ENCODE measurements at places on chromosomes 1 and 21. TPM values are rescaled to one million over a fixed set of nuclear protein-coding genes. Genes with fewer than 3 reads are reported as not detected.

DNA sequence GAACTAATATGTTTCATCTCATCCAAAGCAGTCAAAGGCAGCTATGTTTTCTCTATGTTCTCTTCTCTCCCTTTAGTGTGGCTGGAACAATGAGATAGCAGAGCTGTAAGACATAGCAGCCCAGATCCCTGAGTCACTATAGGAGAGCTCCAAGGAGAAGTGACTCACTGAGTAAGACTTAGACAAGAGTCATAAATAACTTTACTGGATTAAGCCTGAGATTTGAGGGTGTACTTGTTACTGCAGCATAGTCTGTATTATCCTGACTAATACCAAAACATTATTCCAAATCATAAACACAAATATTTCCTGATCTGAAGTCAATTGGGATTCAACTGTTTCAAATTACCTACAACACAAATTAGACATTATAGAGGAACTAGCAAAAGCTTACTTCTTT lies 3.9 kb downstream of the KRTAP19-8 start:
- no peak for DNase-seq

DNA sequence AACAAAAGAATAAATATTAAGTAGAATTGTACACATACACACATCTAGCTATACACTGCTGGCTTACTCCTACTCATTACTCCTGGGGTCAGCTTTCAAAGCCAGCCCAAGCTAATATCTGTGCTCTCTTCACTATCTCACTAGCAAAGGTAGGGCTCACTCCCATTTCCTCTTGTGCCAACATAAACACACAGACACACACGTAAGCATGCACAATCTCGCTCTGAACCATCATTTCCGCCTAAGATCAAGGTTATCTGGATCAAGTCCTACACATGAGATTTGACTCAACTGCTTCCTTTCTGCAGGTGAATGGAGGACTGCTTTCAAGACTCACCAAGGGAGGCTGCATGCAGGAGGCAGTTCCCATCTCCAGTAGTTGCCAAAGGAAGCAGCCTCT lies 28.8 kb upstream of the MTMR11 start:
- DNase-seq: no peak

- no peak for DNase-seq
Measured at GRCh38 chr1:214416417-214416816, 135.0 kb downstream of the PTPN14 start.

- no peak for DNase-seq
Measured at GRCh38 chr1:223631473-223631872, 34.0 kb downstream of the CAPN8 start.

GRCh38 chr1:197984289-197984688 lies 67.1 kb downstream of the LHX9 start:
- DNase-seq: no peak

GRCh38 chr1:9332513-9333143 lies 39.9 kb downstream of the SPSB1 start:
- no peak for DNase-seq

DNA sequence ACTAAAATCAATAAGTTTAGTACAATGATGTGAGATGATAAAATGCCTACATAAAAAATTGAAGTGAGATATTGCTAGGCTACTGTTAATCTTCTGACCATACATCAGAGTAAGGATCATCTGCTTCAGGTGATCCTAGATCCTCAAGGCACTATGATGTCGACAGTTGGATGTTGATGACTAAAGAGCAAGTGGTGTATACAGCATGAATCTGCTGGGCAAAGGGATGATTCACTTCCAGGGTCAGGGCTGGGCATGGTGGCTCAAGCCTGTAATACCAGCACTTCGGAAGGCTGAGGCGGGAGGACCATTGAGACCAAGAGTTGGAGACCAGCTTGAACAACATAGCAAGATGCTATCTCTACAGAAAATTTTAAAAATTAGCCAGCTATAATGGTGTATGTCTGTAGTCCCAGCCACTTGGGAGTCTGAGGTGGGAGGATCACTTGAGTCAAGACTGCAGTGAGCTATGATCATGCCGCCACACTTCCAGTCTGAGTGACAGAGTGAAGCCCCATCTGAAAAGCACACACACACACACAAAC lies 24.6 kb downstream of the NUF2 start:
- DNase-seq: no peak

DNA sequence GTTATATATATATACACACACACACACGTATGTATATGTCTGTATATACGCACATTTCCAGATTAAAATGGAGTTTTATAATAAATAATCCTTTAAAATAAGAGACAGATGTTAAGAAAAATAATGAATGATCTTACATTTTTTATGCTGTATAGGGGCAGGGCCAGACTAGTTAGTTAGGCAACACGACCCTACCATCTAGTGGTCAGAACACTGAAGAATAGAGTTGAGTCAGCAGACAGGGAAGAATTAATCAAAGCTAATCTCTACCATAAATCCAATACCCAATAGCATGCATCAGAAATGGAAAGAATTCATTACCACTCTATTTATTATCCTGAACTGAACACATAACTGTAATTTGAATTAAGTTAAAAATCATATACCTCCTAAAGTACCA lies 156.7 kb downstream of the BRINP3 start:
- peak; percentile 57 for DNase-seq

DNA sequence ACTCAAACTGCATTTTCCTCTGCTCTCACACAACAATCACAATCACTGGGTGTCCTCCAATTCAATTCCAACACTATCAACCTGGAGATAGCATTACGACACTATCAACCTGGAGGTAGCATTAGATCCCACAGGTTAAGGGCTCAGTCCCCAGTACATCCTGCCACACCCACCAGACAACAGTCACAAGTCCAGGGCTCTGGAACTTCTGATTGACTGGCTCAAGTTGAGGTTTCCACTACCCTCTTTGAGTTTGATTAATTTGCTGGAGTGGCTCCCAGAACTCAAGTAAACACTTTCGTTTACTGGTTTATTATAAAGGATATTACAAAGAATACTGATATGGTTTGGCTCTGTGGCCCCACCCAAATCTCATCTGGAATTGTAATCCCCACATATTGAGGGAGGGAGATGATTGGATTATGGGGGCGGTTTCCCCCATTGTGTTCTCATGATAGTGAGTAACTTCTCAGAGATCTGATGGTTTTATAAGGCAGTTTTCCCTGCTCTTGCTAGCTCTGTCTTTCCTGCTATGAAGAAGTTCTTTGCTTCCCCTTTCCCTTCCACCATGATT lies 49.6 kb upstream of the ARHGAP29 start:
- no peak for DNase-seq

- peak; percentile 49 for DNase-seq
Measured at GRCh38 chr1:66258404-66259105, 275.4 kb upstream of the SGIP1 start.

- no peak for DNase-seq
Measured at GRCh38 chr1:184260382-184260781, 126.4 kb upstream of the C1orf21 start.

DNA sequence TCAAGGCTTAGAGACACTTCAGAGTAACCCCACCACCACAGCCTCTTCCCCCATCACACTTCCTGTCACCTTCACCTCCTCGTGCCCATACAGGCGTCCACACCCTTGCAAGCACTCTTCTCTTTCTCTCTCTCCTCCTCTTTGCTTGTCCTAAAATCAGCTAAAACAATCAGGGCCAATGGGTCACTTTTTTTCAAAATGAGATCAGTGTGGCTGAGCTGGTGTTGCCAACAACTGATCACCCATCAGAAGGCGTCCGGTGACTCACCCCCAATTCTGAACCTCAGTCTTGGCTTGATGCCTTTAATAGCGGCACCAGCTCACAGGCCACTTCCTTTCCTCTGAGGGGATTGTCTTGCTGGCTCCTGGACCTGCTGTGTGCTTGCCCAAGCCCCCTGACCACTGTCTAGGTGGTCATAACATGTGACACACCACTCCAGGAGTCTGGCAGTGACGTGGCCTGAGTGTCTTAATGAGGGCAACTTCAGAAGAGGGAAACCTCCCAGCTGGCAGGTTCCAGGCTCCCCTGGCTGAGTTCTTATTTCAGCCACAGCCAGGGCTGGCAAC lies 1.6 kb downstream of the DRAXIN start:
- DNase-seq: no peak

- peak; percentile 81 for DNase-seq
Measured at GRCh38 chr1:211829343-211830054, 1.1 kb downstream of the LPGAT1 start.

DNA sequence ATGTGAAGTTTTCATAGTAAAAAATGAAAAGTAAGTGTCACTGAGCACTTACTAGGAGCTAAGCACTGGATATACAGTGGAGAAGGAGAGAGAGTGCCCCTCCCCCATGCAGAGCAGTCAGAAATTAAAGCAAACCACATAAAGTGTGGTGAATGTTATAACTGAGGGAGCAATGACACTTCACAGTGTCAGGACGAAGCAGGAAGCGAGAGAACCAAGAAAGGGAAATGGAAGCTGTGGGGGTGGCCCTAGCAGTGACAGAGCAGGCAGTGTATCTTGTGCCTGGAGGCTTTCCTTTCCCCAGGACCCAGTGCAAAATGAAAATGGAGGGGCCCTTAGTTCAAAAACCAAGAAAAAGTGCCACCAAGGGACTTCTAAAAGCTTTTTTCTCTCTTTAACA lies 21.5 kb upstream of the RCAN3 start:
- DNase-seq: no peak

DNA sequence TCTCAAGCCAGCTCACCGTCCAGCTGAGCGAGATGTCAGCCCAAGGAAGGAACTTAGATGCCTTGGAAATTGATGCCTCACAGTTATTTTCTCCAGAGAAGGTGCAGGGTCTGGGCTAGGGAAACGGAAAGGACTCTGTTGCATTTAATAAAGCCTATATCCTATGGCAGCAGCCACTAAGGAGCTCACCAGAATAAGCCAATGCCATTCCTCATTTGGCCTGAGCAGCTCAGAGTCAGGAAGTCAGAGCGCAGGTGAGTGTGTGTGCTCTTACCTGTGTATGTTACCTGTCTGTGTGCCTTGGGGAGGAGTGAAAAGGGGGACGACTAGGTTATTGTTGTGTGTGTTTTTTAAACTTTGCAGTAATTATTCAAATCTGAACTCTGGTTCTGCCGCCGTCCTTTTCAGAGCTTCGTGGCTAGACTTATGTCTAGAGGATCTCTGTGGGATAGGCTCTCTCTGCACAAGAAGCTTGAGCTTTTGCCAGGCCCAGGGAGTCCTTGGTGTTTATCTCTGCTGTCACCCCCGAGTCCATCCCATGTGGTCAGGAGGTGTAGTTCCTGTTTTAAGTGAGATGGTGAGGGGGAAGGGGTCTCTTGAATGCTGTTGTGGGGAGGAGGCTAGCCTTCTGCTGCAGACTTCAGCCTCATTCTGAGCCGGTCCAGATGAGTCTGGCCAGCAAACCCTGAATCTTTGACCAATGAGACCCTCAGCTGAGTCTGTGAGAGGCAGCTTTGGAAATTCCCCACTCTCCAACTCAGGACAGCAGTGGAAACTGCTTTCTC lies 2.4 kb downstream of the TMCC2 start:
- DNase-seq: no peak

DNA sequence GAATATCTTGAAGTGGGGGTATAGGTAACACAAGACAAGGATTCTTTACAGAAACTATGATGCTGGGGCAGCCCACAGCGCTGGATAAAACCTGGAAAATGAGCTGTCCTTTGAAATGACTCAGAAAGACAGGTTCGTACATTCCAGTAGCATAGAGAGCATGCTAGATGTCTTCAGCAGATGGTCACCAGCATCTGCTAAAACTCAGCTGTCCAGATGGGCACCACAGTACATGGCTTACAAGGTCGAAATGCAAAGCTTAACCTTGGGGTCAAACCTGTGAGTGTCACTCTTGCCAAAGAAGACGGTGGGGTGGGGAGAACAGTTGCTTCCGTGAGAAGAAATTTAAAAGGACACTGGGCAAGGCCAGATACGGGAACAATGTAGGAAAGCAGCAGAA lies 41.3 kb upstream of the TRIM45 start:
- DNase-seq: no peak

- peak; percentile 79 for DNase-seq
Measured at GRCh38 chr1:35577071-35577998, 4.2 kb downstream of the TFAP2E start.

GRCh38 chr1:221089273-221089672 lies 210.0 kb downstream of the HLX start:
- DNase-seq: no peak

DNA sequence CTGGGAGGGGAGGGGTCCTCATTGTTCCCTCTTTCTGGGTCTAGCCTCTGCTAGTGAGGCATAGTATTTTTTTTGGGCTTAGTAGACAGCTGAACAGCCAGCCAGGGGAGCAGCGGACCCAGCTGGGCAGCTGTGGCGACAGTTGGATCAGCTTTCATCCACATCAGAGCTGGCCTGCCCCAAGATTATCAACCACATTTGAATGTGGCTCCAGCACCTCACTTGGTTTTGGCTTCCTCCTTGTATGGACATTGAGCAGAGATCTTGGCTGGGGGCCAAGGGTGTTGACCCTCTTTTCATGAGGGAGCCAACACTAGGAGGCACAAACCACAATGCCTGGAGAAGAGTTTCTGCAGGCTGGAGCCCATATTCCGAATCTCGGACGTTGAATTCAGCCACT lies 25.0 kb downstream of the WNT4 start:
- DNase-seq: no peak

DNA sequence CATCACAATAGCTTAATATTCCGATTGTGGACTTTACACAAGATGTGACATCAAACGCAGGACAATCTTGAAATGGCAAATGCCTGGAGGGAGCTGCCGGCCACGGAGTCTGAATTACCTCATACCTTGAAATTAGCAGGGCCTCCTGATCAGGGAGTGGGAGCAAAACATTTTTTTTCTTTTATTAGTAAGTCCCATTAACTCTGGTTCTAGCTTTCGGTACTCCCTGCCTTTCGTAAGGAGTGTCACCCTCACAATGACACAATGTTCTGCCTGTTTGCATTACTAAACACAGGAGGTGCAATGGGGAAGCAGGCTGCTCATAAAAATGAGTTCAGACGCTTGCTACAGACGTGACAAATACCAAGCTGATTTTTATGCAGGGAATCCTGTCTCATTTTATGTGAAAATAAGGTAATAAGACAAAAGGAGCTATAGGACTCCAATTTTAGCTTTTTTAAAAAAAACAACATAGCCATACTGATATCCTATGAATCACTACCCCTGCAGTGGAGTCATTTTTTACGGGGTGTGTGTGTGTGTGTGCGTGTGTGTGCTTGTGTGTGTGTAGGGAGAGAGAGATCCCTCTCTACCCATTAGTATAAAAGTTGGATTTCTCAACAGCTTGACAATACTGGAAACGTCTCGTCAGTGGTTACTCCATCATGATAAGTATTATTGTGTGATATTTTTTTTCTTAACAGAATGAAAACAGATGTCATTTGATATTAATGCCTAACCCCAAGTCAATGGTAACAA lies 205.1 kb upstream of the RUNX1 start:
- no peak for DNase-seq

GRCh38 chr1:172658871-172659453 lies at the start of gene FASLG:
TSS of gene FASLG (plus strand) at chr1:172659103. CDS start at chr1:172659202, 99 bp downstream.
- DNase-seq: no peak

- no peak for DNase-seq
Measured at GRCh38 chr1:193537266-193538002, 351.0 kb upstream of the B3GALT2 start.

S100A7 gene
- not detected for total RNA-seq

MAD2L2 gene
- 474 TPM for total RNA-seq

SPATA46 gene
- total RNA-seq: not detected

TMEM125 gene
- 39.3 TPM for total RNA-seq

UMODL1 gene
- total RNA-seq: not detected

FCRL6 gene
- total RNA-seq: not detected

SPRR2B gene
- not detected for total RNA-seq

NBPF6 gene
- total RNA-seq: not detected
